ENCODE measurements at places on chromosomes 2 and 18. TPM values are rescaled to one million over a fixed set of nuclear protein-coding genes. Genes with fewer than 3 reads are reported as not detected.
A peak's percentile ranks its signal among the peaks of the same experiment; 100 is the strongest.

GRCh38 chr2:25009954-25010353 lies 31.9 kb upstream of the EFR3B start:
- peak; percentile 42 for DNase-seq

GRCh38 chr2:10678225-10678624 lies 11.6 kb downstream of the NOL10 start:
- no peak for DNase-seq

- DNase-seq: no peak
These were observed 17.5 kb downstream of the GPR35 start for GRCh38 chr2:240642806-240643092.

DNA sequence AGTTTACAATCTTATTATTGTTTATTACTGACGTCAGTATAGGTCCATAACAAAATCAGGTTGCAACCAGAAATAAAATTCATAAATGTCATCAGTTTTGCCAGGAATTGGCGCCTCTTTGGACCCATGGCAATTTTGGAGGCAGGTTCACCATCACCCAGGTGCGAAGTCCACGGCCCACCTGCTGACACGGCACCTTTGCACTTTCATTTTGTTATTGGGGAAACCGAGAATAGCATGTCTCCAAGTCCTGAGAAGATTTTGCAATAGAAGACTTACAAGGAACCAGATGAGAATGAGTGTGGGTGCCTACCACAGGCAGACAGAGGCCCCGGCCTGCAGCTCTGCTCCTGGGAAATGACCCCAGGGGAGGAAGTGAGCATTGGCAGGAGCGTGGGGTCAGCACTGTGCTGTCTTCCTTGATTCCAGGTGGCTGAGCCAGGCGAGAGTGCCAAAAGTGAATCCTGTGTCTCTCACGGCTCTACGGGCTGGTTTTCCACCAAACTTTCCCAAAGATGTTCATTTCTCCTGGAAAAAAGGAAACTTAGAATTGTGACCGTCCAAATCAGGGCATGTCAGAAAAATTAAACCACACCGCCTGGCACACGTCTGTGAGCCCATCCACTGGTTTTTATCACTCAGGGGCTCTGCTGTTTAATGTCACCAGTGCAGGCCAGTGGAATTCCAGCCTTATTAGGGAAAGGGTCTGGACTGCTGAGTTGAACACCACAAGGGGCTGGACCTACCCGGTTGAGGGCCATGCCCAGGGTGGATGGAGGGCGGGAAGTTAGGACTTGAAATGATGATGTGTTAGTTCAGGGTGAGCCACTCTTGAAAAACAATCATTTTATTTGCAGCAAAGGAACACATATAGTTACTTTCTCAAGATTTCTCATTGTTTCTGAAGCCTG lies 96.5 kb downstream of the PTGR3 start:
- DNase-seq: no peak

DNA sequence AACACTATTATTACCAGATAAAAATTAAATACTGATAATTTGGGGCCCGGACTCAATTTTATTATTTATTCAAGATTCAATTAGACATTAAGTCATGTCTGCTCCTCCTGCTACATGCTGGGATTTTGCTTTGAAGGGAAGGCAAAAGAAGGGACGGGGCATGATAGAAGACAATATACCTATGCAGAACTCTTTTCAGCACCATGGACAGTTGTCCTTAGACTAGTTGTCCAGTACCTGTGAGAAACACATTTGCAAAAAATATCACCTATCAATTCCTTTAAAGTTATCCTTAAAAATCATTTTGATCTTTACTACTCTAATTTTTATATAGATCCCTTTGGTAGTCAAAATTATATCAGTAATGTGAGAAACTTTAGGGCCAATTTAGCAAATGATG lies 100.2 kb upstream of the SULT1C3 start:
- no peak for DNase-seq

- no peak for DNase-seq
These were observed 29.9 kb downstream of the EPB41L3 start for GRCh38 chr18:5513947-5514346.

- no peak for DNase-seq
These were observed 102.0 kb upstream of the PIEZO2 start for GRCh38 chr18:11251229-11251890.

- DNase-seq: peak; percentile 82
These were observed at the start of gene SPTBN1 for GRCh38 chr2:54455563-54456361. SPTBN1 (plus strand) TSS chr2:54456327; CDS start chr2:54526419, 70,092 bp downstream.

DNA sequence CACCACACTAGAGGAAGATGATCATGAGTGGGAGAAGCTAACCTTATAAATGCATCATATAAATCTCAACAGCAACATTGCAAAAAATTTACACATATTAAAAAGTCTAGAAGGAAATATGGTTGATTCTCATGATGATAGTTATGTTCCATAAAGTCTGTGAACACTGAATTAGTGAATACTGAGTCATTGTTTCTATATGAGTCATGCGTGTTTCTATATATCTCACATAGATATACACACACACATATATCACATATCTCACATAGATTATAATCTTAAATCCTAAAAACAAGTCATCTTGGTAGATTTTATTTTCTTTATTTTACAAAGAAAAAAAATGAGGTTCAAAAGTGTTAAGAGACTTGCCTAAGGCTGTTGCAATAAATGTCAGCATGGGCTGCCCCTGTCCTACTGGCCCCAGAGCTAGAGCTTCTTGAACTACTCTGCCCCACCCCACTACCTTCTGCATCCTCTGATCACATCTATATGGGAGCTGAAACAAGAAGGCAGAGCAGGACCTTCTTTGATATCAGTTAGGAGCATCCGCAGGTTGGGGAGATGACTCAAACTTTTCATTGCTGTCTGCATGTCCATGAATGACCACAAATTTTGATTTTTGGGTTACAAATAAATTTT lies 81.8 kb upstream of the ADAM23 start:
- no peak for DNase-seq

The CYP26B1 gene
- total RNA-seq: 1.8 TPM

The RGPD5 gene
- 14.6 TPM for total RNA-seq

The RAB27B gene
- total RNA-seq: 0.05 TPM
